ENCODE measurements at places on chromosomes 3 and 15.
A peak's percentile ranks its signal among the peaks of the same experiment; 100 is the strongest.

DNA sequence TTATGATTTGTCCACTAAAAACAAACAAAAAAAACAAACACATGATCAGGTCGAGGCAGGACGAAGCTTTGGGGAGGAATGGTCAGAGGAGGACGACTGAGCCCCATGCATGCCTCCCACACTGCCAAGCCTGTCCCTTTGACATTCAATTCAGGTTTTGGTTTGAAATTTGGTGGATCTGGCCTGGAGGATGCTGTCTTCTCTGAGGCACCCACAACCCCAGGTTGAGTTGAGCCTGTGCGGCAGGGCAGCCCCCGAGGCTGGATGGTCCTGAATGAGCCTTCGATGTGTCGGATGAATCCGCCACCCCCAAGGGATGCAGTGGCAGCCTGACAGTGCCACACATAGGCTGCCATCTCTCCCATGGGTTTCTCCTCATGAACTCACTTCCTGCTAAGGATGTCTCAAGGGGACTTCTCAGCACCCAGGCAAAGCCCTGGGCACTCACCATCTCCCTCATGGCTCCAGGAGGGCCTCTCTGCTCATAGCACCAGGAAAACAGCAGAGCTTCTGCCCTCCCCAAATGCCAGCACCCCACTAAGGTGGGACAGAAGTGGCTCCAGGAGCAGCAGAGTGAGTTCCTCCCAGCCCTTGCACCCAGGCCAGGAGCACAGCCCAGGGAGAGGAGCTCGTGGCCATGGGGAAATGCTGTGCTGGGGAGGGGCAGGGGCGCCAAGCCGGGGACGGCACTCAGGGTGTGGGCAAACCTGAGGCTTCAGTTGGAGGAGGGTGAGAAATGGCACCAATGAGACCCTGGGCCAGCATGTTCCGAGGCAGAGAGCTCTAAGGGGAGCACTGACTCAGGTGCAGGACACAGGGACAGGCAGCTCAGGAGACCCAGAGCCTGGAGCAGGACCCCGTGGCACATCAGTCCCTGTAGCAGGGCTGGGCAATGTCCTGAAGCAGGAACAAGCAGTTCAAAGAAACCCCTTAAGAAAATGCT is 18.5 kb downstream of the PRR23E start:
- DNase-seq, result no peak

DNA sequence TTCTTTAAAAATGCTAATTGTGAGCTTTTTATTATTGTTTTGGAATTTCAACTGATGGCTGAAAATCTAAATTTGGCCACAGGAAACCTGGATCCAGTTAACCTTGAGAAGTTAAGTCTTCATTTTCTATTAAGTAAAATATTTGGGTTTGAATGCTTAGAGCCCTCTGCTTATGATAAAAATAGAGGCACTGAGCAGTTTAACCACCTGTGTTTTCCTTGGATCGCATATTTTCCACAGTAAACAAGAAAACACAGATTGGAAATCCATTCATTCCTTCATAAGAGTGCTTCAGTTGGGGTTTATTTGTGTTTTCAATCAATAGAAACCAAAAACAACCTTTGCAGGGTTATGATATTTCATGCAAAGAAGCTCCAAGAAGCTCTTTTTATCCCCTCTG is 77.2 kb upstream of the HES1 start:
- no peak for DNase-seq

GRCh38 chr15:101841656-101842055 is 29.7 kb downstream of the OR4F15 start:
- no peak for DNase-seq

- no peak for DNase-seq
Observed at GRCh38 chr15:87986776-87987175, 269.8 kb downstream of the NTRK3 start.

GRCh38 chr3:71763426-71763825 is 9.8 kb downstream of the GPR27 start:
- DNase-seq, result no peak

DNA sequence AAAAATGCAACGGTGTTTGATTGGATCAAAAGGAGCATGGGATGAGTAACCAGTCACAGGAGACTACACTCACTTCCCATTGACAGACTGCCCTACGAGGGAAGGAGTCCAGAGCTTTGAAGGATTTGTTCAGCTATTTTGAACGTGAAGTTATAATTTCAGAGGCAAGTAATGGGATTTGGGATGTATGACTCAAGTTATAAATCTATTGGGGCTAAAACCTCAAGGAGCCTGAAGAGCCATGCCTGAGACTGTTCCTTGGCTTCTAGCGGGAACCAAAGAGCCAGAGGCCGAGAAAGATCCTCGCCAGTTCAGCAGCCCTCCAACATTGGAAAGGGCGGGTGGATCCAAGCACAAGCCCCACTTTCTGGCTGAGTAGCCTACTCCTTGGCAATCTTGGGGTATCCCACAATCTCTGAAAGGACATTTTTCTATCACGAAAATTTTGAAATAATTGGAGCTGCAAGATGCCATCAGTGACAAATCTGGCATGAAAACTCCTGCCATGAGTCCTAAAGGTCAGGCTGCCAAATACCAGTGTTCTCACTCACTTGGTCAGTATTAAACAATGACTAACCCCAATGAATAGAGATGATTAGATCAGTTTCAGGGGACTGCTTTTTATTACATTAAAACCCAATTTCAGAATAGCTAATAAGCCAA is 48.6 kb upstream of the SLCO2A1 start:
- peak; percentile 72 for DNase-seq

DNA sequence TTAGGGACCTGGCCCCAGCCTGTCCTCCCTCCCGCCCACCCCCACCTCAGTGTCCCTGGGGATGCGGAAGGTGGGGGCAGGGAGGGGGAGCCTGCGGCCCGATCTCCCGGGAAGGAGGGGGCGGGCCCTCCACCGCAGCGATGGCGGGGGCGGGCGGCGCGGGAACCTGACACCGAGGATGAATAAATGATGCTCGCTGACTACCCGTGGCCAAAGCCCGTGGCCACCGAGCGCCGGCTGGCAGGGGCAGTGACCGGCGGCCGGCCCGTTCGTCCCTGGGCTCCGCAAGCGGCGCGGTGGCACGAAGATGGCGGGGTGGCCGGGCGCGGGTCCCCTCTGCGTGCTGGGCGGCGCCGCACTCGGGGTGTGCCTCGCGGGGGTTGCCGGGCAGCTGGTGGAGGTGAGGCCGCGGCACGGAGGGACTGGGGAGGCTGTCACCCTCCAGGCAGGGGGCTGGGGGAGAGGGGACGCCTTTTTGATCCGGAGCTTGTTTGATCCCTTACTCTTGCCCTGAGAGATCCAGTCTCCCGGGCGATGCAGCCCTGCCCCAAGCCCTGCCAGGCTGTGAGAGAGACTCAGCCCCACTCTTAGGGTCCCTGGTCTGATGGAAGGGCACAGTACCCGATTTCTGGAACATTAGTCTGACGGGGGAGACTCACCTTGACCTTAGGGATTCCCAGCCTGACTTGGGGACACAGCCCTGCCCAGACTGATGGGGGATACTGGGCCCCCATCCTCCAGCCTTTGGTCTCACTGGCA is at the start of gene TMIE:
Gene TMIE, plus strand, starts transcription at position 212 of the 759 bp plus-strand sequence. Its CDS starts 96 bp downstream, at position 308.
- no peak for DNase-seq

GRCh38 chr3:153070511-153070868 is 91.5 kb upstream of the RAP2B start:
- DNase-seq, result no peak

DNA sequence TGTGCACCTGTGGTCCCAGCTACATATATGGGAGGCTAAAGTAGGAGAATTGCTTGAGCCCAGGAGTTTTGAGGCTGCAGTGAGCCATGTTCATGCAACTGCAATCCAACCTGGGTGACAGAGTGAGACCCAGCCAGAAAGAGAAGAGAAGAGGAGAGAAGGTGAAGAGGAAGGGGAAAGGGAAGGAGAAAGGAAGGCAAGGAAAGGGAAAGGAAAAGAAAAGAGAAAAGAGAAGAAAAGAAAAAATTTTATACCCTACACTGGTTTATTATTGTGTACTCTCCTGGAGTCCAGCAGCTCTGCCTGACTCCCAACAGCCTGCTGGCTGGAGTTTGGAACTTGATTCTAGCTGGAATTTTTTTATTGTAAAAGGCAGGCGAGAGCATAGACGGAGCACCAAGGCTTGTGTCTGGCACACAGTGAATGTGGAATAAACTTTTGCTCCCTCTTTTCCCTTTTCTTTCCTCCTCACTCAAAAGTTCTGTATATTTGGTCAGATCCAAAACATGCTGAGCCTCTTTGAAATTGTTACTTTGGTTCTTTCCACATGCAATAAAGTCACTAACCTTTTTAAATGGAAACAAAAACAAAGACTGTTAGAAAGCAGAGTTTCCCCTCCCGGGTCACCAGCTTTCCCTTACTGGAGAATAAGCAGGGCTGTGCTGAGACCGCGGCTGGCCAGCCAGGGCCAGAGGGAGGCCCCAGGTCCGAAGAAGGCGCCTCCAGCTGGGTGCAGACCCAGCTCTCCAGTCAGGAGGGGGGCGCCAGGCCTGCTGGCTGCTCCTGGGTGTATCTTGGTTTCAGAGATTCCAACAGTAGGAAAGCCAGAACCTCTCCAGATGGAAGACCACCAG is 9.9 kb downstream of the THSD4 start:
- DNase-seq, result no peak

DNA sequence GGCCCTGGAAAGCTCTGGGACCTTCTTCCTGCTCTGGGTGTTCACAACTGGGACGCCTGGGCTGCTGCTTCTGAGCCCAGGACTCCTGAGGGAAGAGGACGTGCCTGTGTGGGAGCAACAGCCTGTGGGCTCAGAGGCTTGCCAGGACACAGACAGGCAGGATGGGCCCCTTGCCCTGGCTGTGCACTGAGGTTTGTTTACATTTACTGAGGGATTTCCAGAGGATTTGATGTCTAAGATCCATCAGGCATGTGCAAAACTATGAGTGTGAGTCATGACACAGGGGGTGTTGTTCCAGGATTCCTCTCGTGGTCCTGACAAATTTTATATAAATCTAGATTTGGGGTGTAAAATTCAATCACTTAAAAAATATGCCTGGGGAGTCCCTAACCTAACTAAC is 10.6 kb downstream of the CCR9 start:
- DNase-seq, result peak; percentile 33

- no peak for DNase-seq
Observed at GRCh38 chr3:114973536-114973935, 173.6 kb downstream of the ZBTB20 start.

DNA sequence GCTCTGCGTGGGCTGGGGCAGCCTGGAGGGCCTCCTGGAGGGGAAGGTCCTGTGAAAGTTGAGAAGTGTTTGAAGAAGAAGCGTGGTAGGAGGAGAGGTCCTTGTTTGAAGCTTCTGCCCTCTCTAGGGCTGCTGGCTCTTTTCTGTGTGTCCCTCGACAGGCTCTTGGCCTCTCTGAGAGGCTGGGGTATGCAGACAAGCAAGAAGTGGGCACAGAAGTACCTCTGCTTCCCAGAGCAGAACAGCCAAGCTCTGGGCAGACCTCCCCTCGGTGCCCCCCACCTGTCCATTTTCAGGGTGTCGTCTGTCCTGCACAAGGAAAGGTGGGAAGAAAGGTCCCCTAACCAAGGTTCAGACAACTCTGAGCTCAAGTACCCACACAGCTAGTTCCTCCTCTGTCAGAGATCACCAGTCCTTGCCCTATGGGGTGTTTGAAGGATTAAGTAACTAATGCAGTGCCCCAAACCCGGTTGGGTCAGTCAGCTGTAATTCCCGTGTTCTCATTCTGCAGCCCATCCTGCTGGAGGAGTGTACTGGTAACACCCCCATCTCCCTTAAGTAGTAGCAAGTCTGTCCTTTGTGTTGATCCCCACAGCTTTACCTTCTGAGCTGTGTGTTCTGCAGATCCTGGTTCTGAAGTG is 6.3 kb downstream of the CSK start:
- no peak for DNase-seq

DNA sequence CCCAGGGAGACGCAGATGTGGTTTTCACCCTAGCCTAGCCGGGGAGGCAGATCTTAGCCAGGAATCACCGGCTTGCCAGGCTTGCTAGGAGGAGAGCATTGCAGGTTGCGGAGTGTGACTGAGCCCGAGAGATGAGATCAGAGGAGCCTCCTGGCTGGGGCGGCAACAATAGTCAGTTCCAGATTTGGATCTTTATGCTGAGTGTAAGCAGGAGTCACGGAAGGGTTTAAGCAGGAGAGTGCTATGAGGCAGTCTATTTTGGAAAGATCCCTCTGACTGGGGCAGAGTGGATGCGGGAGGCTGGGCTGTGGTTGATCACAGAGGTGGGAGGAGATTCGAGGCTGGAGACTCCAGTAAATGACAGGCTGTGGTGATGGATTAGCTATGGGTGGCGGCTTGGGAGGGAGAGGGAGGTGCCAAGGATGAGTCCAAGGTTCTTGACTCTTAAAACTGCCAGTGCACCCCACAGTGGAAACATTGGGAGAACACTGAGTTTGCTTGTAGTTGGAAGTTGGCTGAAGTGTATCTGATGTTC is 10.4 kb upstream of the BAHD1 start:
- DNase-seq, result peak; percentile 64

DNA sequence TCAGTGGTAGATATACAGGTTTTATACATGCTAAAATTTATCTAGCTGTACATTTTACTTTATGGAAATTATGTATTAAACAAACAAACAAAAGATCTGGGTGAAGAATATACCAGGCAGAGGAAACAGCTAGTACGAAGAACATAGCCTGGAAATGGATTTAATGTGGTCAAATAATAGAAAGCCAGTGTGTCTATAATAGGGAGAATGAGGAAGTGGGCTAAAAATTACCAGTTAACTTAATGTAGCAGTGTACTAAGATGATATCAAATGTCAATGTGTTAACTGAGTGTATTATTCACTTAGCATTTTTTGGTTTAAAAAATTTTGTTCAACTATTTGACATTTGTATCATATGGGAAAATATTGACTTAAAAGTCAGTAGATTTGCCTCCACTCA is 22.8 kb upstream of the SLC15A2 start:
- DNase-seq, result no peak

DNA sequence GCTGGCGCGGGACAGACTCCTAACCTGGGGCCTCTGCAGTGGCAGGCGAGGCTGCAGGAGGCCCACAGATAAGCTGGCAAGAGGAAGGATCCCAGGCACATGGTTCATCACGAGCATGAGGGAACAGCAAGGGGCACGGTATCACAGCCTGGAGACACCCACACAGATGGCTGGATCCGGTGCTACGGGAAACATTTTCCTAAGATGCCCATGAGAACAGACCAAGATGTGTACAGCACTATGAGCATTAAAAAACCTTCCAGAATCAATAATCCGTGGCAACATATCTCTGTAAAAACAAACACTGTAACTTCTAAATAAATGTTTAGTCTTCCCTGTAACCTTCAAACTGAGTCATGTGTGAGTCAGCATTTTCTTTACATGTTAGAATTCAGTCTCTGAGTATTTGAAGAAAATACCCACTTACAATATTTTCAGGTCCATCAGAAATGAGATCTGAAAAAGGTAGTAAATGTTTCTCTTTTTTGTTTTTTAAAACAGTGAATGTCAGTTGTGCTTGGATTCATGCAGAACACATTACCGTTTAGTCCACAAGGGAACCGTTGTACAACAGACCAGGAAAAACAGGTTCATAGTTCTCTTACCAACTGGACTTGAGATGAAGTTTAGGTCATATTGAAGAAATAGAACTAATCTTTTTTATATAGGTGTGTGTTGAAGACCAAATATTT is 75.9 kb downstream of the BOC start:
- DNase-seq, result peak; percentile 70

- DNase-seq, result no peak
Observed at GRCh38 chr3:158101335-158102241, 4.6 kb downstream of the SHOX2 start.

GRCh38 chr3:59754456-59755129 is 704.8 kb upstream of the CFAP20DC start:
- DNase-seq, result peak; percentile 85

GRCh38 chr3:73314151-73314951 is 252.9 kb downstream of the EBLN2 start:
- no peak for DNase-seq
